RWPE2 (cell line): ENCODE measurements at places on chromosomes 11 and 22.

DNA sequence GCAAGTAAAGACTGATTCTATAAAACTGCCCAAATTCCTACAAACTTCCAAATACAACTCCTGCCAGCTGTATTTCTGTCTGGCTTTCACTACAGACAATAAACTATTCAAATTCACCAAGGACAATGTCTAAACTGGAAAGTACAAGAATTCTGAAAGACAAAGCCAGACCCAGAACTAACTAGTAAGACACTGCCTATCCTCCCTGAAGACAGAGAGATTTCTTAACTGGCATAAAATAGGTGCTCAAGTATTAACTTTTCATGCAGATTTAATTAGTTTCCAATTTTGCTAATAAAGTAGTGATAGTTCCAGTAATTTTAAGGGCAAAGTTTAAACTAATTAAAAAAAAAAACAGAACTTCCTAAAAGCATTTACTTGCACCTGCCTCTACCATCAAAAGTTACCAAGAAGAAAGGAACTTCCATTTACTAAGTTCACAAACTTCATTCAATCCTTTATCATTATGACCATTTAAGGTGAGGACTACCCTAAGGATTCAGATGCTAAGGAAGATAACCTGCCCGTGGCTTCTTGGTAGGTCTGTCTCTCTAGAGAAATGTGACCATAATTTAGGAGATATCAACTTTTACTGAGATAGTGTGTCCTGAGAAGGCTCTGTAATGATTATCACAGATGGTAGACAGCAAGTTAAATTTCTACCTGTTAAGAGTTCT lies 45.2 kb downstream of the CELF1 start:
- no peak for DNase-seq

GRCh38 chr11:33670250-33671011 lies 30.2 kb downstream of the C11orf91 start:
- no peak for DNase-seq

DNA sequence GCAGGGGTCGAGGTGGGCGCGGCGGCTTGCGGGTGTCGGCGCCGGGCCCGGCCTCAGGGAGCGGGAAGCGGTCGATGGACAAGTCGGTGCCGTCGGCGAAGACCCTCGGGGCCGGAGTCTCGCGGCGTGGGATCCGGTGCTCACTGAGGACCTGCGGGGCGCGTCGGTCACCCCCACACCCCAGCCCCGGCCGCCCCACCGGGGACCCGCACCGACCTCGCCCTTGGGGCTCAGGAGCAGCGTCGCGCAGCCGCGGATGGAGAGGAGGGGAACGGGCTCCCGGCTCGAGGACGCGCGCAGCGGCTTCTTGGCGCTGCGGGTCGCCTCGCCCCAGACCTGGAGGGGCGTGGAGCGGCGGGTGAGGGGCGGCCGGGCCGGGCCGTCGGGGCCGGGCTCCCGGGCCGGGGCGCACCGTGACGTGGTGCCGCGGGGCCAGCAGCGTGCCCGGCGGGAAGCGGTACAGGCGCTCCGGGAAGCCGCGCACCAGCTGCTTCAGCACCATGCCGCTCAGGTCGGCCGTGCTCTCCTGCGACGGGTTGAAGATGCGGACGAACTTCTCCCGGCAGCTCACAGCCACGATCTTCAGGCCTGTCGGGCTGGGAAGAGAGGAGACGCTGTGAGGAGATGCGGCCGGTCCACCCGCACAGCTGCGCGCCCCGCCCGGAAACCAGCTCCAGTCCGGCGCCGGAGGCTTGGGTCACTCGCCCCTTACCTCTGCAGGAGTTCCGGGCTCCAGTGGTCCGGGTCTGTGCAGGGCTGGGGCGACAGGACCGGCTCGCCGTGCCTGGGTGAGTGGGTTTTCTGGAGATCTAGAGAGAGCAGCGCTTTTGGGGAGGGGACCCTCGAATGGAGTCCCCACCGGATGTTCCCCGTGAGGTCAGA lies 4.5 kb downstream of the LMNTD2 start:
- no peak for DNase-seq

GRCh38 chr22:17943533-17944249 lies 80.7 kb downstream of the MICAL3 start:
- no peak for DNase-seq

DNA sequence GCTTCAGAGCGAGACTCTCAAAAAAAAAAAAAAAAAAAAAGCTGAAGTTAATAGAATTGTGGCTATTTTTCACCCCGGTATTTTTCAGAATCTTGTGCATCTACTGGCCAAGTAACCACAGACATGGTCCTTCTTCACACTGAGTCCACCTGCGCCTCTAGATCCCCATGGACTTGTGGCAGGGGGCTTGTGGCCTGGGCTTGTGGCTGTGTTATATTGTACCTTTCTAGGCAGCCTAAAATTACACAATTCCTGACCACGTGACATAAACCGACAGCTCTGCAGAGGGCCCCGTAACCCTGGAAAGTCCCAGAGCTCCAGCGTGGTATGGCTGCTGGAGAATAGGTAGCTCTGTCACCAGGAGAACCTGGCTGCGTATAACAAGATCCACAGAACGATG lies 10.9 kb upstream of the NAALADL1 start:
- no peak for DNase-seq

DNA sequence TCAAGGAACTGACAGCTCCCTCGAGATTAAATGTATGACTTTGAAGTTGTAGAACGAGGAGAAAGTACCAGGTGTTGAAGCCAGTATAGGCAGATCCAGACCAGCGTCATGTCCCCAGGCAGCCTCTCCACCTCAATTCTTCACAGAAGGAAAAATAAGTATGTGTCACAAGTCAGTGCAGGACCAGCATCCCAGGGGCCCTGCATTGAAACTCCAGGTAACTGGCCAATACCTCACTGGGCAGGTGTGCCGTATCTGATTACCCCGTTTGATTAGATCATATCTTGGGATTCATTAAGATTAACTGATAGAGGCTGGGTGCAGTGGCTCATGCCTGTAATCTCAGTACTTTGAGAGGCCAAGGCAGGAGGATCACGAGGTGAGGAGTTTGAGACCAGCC lies 466.7 kb upstream of the B3GAT1 start:
- DNase-seq: no peak

DNA sequence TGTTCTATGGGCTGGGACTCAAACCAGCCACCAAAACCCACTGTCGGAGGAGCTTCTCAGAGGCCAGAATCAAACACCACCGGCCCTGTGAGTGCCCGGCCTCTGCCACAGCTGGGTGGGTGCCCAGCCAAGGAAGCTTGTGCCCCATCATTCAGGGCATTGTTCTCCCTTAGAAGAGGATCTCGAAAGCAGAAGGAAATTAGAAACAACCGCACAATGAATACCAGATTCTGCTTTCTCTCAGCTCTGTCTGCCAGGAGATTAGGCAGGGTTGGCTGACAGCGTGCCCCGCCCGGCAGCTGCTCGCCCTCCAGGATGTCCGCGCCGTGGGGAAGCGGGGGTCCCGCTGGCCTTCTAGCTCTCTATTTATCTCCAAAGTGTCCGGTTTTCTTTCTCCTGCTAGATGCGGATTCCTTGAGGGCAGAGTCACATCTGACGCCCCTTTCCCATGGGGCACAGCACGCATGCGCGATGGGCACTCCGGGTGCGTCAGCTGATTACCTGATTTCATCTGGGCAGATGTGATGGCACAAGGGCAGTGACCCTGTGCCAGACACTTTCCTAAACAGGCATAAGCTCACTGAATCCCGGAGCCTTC lies 25.5 kb downstream of the SCGB1A1 start:
- no peak for DNase-seq

DNA sequence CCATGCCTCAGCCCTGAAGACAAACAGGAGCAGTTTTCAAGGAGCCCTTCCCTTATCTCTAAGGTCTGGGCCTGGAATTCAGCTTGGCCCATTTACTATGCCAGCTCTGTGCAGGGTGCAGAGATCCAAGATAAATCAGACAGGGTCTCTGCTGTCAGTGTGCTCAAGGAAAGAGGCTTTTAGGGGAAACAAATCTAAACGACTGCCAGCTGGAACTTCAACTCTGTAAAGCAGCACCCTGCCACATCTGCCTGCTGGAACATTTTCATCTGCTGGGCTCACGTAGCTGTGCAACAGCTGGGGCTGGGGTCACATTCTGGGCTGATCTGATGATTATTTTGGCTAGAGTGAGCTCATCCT lies 19.8 kb upstream of the EHF start:
- DNase-seq: no peak

GRCh38 chr11:27786331-27786730 lies 86.1 kb upstream of the BDNF start:
- DNase-seq: no peak

GRCh38 chr22:41094041-41094593 lies 1.7 kb downstream of the EP300 start:
- DNase-seq: no peak

DNA sequence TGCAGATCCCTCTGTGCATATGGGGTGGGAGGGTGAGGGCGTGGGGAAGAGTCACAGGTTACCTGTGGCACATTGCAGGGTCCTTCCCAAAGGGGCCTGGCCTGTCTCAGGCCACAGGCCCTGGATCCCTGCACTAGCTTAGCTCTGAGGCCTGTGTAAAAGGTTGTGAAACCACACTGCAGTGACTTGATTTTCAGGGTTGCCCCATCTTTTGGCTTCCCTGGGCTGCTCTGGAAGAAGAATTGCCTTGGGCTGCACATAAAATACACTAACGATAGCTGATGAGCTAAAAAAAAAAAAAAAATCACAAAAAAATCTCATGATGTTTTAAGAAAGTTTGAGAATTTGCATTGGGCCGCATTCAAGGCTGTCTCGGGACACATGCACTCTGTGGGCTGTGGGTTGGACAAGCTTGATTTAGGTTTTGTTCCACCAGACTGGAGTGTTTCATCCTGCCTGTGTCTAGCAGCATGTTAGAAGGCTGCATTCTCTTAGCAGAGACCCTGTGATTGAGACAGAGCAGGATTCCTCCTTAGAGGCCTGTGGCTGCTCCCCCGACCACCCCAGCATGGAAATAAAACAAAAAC lies 35.9 kb upstream of the TREH start:
- DNase-seq: no peak

DNA sequence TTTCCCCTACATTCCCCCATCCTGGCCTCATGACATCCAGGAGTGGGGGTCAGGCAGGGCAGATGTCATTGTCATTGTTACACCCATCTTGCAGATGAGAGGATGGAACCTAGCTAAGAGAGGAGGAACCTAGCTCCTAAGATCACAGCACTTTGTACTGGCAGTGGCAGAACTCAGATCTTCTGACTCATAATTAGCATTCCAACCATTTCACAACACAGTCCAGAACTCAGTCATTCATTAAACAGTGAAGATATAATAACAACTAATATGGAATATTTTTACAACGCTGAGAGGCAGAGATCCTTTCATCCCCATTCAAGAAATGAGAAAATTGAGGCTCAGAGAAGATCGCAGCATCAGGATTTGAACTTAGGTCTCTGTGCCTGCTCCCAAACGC lies 127.8 kb downstream of the CHST1 start:
- no peak for DNase-seq

DNA sequence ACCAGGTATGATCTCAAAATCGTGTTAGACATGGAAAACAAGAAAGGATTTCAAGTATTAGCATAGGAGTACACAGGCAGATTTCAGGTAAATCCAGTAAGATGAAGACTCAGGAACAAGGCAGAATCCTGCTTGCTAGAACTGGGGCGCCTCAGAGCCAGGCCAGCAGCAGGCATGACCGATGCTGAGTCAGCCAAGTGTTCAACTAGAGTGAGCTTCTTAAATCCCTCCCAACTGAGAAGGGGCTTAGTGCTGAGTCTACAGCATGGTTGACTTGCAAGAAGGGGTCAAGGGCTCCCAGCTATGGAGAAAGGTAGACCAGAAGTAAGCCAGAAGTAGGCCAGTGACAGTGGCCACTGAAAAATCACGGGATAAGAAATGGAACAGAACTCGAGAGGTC lies 12.4 kb downstream of the GRAP2 start:
- no peak for DNase-seq

DNA sequence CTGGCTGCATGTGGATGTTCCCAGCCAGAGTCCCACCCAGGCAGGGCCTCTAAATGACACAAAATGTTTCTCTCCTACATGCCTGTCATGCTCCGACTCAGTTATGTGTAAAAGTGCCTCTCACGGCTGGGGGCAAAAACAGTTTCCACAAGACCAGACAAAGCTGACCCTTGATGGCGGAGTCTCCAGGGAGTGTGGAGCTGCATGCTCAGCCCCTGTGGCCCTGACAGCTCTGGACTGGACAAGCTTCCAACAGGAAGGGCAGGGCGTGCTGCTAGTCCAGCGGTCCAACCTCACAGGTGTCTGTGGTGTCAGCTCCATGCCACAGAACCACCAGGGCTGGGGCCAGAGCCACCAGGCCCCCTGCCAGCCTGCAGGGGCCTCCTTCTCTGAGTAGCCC lies 149.6 kb downstream of the CRYBB2 start:
- DNase-seq: peak; percentile 44

DNA sequence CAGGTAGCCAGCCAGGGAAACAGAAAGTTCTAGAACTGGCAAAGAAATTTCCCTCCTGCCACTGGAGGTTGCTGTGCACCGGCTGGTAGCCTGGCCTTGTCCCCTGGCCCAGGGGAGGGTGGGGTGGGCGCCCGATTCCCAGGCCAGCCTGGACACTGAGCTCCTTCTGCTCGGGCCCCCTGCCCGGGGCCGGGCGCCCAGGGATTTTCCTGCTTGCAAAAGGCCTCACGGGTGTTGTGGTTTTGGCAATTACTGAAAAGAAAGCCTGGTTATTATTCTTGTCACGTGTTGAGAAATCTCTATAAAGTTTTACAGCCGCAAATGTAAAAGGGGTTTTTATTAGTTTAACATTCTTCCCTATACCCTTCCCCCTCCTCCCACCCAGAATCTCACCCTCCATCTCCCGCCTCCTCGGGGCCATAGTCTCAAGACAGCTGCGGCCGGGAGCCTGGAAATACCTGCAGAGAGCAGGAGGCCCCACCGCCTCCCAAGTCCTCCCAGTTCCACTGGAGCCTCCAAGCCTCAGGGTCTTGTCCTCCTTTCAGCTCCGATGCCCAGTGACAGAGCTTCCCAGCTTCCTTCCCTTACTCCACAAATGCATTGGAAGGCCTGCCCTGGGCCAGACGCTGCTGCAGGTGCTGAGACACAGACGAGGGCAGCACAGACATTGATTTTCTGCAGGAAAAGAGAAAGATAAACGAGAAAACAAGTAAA lies 1515.6 kb downstream of the TBC1D22A start:
- DNase-seq: no peak

DNA sequence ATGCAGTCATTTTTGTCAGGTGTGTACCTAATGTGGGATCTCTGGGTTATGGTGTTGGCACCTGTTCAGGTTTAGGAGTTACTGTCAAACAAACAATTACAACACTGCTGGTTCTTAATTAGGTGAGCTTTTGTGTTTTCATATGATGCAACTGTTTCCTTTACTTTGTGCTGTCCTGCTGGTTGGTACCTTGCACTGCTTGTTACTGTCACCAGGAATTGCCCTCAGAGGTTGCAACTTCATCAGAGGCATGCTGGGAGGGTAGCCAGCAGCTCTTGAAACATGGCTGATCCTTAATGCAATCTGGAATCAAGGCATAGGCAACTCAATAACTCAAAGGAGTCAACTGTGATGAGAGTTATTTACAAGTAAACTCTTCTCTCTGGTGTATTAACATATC lies 400.3 kb downstream of the MIAT start:
- no peak for DNase-seq

- no peak for DNase-seq
These were observed 3.6 kb downstream of the POLDIP3 start for GRCh38 chr22:42611051-42611450.

- DNase-seq: no peak
These were observed 4.9 kb downstream of the TBRG1 start for GRCh38 chr11:124627546-124627945.

GRCh38 chr22:30863081-30863833 lies 105.3 kb downstream of the MORC2 start:
- DNase-seq: peak; percentile 58

GRCh38 chr22:50326225-50326955 lies 422 bp downstream of the DENND6B start:
- no peak for DNase-seq
